ENCODE measurements at places on chromosomes 4 and X.

DNA sequence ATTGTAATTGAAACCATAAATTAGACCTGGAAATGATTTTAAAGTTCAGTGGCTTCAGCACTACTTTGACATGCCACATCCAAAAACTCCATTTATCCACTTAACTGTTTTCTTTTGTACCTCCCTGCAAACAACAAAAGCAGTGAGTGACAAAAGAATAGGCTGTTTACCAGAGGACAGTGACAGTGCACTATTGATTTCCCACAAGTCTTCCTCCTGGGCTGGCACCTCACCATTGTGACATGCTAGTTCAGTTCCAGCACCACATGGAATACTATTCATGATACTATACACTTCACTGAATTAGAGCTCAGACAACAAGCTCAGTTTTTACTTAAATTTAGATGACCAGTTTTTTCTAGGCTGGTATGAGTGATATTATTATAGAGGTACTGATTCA lies 29.3 kb downstream of the MOSPD2 start:
- no peak for DNase-seq

DNA sequence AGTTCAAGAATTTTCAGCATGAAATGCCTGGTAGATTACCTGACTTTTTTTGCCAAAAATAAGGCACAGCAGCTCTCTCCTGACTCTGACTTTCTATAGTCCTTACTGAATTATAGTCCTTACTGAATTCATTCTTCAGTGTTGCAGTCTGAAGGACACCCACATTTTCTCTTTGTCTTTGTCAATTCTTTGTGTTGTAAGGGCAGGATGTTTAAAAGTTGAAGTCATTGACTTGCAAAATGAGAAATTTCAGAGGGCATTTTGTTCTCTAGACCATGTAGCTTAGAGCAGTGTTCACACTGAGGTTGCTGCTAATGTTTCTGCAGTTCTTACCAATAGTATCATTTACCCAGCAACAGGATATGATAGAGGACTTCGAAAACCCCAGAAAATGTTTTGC lies 168.0 kb downstream of the SOWAHB start:
- DNase-seq: no peak

- peak; percentile 29 for DNase-seq
Observed at GRCh38 chr4:12165616-12166015, 736.9 kb upstream of the HS3ST1 start.

DNA sequence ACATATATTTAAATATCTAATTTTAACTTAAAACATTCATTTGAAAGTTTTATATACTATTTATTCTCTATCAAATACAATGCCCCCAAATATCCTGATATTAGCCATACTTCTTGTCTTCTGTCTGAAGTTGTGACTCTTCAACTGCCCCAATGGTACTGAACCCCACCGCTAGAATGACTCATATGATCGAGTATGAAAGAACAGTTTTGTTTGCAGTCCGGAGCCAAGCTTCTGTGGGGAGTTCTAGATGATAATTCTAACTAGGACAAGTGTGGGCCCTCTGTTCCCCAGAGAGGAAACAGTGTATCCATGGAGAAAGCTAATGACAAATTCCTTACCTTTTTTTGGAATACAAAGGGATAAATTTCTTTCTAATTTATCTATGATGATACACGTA lies 24.7 kb upstream of the CT47A1 start:
- no peak for DNase-seq

DNA sequence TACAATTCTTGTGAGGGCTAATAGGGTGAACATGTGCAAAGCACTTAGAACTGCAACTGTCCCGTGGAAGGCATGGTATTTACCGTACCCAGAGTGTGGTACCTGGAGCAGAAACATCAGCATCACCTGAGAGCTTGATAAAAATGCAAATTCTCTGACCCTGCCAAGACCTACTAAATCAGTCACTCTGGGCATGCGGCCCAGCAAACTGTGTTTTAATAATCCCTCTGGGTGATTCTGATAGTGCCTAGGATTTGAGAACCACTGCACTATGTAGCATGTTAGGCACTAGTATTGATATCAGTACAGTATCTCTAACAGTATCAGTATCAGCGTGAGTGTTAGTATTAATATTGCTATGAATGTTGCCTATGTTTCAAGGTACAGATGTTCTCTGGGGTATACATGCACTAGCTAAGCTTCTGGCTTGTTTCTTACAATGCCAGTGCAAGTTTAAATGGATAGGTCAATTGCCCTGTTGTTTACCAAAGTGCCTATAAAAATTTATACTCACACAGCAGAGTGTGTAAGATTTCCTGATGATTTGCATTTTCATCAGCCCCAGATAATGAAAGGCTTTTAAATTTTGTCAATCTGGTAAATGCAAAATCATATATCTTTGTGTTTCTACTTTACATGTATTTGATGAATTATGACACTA lies 354.0 kb downstream of the HS3ST1 start:
- no peak for DNase-seq

DNA sequence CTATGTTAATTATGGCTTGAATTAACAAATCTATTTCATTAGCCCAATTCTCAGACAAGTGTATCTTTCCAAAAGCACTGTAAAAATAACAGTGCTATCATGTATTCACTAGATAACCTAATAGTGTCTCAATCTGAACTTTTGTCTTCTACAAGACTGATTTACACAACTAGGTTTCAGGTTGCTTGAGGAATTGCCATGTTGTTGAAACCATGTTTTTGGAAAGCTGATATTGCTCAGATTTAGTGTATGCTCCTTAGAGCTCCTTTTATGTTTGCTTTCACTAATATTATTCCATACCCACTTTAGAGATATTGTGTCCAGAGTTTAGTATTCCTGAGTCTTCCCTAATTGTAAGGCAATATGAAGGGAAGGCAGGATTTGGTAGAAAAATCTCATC lies 70.6 kb downstream of the GPAT3 start:
- DNase-seq: no peak

DNA sequence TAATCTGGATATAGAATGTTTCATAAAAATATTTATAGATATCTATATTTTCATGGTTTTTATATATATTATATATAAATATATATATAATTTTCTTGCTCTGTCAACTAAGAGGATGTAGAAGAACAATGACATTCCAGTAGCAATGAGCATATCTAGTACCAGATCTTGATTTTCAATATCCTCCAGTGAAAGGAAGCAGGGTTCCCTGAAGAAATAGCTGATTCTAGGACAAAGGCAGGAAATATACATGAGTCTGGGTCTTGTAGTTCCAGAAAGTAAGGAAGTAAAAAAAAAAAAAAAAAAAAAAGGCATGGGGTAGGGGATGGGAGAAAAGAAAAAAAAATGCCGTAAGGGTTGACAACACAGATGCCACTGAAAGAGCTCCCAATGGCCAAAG lies 241.4 kb downstream of the RASL11B start:
- no peak for DNase-seq

DNA sequence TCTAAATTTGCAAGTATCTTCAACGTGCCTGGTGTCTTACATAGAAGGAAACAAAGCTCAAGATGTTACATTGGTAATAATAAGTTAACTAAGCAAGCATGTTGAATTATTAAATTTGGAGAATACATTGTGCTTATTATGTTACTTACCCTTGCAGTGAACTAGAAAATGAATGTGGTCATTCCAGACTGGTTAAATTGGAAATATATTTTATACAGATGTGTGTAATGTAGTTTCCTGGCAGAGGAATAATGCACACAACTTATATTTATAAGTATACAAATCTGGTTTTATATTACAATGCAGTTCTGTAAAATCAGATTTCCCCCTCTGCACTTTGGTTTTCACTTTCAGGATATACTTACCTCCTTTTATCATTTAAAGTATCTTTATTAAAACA lies 159.9 kb upstream of the SLIT2 start:
- no peak for DNase-seq

- peak; percentile 3 for DNase-seq
Observed at GRCh38 chr4:20249333-20249732, 2.4 kb upstream of the SLIT2 start.

- DNase-seq: no peak
Observed at GRCh38 chrX:134868771-134869495, 121.9 kb upstream of the SMIM10 start.

- DNase-seq: no peak
Observed at GRCh38 chr4:108714880-108715279, 48.0 kb downstream of the ETNPPL start.

DNA sequence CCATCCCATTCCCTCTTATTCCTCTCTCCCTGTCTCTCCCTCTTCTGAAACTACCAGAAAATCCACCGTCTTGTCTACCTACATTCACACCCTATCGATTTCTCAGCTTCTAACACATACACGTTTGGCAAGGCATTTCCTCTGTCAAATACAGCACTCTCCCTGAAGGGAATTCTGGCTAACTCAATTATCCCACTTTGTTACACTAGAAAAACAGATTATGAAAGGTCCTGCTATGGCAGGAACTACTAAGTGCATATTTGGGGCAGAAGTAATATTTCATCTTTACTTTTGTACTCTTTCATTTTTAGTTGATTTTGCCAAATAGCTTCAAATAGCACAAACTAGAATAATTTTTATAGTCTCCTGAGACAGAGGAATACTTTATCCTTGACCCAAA lies 46.6 kb upstream of the KLHL8 start:
- DNase-seq: no peak

GRCh38 chr4:142354794-142355420 lies 491.2 kb downstream of the INPP4B start:
- peak; percentile 61 for DNase-seq

DNA sequence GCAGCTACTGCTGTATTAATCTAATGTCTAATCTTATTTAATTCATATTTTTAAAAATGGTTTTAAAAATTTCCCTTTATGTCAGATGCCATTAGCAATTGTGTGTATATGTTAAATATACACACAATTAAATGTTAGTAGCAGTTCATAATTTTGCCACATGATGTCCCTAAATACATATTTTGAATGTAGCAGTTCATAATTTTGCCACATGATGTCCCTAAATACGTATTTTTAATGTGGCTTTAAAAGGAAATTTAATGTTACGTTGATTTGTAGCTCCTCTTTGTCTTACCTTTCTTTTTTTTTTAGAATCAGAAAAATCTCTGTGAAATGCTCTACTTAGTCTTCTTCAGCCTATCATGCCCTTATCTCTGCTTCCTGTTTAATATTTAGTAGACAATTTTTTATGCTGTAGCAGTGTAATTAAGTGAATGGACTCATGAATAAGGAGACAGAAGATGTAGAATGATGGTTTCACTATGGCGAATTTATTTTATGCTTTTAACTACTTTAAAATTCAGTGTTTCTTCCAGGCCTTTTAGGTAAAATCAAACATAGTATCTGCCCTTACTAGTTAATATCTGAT lies 26.1 kb downstream of the RBM46 start:
- peak; percentile 44 for DNase-seq

DNA sequence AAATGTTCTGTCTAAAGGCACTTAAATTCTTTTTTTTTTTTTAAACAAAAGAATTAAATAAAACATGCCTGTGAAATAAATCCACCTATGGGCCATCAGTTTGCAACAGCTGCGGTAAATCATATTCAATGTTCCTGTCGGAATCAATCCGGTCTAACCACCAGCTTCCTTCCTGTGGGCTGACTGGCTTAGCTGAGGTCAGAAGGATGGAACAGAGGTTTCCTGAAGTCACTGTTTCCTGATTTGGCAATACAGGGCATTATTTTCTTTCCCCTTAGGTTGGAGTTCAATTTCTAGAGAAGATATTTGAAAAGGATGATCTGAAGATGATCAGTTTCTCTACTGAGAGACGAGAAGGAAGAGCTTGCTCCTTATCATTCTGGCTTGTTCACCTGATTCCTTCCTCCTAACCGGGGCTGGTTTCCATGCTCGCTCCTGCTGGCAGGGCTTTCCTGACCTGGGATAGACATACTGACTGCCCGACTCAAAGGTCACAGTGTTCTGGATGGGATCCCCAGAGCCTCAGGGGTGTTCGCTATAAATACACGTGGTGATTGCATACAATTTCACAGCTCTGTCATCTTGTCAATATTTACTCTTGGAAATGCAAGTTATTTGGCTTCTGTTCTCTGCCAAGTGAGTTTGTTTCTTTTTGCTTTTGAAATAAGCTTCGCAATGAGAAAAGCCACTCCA lies 21.7 kb downstream of the PDLIM3 start:
- peak; percentile 87 for DNase-seq

DNA sequence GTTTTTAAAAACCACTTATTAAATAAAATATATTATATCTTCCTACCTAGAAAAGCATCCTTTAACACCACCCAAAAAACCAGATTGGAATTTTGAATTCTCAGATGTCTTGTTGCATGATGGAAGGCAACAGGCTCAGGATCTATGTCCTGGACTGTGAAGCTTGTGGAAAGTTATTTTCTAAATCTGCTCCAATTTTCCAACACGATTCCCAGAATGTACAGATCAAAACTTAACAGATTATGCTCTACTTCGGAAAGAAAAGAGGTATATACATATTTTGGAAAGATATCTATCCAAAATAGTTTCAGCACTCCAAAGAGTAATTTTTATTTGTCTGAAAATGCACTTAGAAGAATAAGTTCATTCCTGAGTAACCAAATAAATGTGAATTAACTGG lies 291.7 kb upstream of the EMCN start:
- DNase-seq: no peak

Data from MV-4-11 (cell line).